ENCODE measurements at places on chromosomes 4 and X.

- DNase-seq, result no peak
Measured at GRCh38 chr4:72744103-72744725, 175.2 kb upstream of the ADAMTS3 start.

DNA sequence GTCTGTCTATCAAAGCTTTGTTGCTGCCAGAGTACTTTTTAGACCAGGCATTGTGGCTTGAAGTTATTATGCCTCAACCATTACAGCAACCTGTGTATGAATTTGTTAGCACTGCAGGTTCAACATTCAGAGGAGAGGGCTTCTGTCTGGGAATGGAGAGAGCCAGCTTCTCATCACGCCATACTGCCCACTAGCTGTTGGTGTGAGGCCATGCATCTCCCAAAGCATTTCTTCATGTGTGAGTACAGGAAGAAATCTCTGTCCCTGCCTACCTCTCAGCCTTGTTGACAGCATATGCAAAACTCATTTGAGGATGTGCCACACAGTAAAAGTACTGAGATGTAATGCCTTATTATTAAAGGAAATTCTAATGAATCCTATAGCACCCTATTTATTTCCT is 76.9 kb upstream of the PPARGC1A start:
- no peak for DNase-seq

GRCh38 chrX:78624426-78624825 is 34.7 kb downstream of the RTL3 start:
- no peak for DNase-seq

DNA sequence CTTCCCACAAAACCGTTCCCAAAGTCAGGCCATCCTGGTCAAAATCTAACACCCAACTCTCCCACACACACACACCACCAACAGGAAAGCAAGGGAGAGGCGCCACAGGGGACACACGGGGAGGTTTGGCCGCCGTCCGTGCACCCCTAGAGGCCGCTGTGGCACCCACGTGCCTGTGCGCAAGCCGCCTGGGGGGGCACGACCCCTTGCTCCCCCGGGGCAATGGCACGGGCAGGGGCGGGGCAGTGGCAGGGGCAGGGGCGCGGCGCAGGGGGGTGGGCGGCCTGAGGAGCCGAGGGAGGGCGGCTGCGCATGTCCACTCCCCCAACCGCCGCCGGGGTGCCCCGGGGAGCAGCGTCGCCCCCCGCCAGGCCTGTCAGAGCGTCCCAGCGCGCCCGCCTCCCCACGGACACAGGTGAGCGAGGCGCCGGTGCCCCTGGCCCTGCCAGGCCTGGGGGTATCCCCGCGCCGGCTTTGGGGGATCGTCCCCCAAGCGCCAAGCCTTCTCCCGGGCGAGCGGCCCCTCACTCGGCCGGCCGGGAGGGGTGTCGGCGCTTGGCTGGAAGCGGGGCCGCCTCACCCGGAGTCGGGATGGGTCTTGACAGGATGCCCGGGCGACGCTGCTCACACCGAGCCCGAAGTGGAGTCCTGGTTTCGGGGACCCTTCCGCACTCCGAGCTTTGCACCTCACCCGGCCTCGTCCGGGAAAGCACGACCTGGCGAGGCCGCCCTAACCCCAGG is at the start of gene ERAS:
TSS of gene ERAS (plus strand) at position 379 of the 741 bp plus-strand sequence. CDS start 2,611 bp downstream, outside the sequence.
- DNase-seq, result no peak

- DNase-seq, result no peak
Measured at GRCh38 chrX:71301195-71301924, at the start of gene ITGB1BP2. ITGB1BP2 (plus strand) TSS chrX:71301750; CDS start chrX:71301807, 57 bp downstream.
